ENCODE measurements at places on chromosomes 11 and 22. TPM values are rescaled to one million over a fixed set of nuclear protein-coding genes. Genes with fewer than 3 reads are reported as not detected.

GRCh38 chr11:86816251-86816726 lies 15.9 kb downstream of the PRSS23 start:
- no peak for DNase-seq

DNA sequence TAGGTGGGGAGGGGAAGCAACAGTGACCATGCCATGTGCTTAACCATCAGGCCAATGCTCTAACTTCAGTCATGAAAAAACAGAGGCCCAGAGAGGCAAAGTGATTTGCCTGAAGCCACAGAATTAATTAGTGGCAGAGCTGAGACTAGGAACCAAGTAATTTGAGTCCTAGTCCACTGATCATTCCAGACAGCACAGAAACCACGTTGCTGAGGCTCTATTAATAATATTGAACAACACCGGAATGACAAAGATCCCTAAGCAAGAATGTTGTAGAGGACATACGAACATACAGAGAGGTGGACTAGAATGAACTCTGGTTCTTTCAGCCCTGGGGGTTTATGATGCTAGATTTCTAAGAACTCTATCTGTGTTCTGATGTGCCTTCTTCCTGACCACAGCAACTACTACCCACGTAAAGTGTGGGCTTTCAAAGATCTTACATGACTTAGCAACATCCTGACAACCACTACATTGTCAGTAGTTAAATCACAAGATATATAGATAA lies 92.3 kb downstream of the GAB2 start:
- no peak for DNase-seq

GRCh38 chr11:75194147-75194546 lies 43.2 kb downstream of the SLCO2B1 start:
- DNase-seq = no peak

GRCh38 chr11:74694136-74694930 lies 36.9 kb downstream of the CHRDL2 start:
- DNase-seq = no peak

DNA sequence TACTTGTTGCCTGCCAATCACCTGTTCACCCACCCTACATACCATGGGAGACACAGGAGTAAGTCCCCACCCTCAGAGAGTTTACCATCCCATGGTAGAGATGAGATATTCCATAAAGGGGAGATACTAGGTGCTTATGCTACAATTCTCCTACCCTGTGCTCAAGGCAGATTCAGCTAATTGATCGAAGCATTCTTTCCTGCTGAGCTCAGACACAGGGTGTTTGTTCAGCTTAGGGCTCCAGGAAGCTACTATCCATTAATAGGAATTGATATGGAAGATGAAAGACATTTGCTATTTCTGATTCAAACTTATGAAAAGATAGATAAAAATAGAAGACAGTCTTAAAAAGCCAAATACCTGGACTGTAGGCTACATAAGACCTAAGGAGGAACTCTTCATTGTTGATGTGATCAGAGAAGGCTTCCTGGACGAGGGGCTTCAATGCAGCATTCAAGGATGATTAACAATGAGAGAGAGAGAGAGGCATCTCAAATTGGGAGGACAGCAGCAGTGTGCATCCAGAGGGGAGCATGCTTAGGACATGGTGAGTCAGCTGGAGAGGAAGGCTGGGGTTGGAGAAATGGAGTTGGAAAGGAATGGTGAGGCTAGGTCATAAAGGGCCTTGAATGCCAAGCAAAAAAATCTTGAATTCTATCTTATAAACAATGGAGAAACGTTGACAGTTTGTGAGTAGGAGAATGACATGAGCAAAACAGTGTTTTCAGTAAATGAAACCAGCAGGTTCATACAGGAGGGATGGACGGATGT lies 15.0 kb downstream of the SYT13 start:
- no peak for DNase-seq

GRCh38 chr22:20450551-20450906 lies 12.9 kb upstream of the SCARF2 start:
- no peak for DNase-seq

Gene CRYBB3
- total RNA-seq = not detected
